ENCODE measurements at places on chromosomes 4 and X.

DNA sequence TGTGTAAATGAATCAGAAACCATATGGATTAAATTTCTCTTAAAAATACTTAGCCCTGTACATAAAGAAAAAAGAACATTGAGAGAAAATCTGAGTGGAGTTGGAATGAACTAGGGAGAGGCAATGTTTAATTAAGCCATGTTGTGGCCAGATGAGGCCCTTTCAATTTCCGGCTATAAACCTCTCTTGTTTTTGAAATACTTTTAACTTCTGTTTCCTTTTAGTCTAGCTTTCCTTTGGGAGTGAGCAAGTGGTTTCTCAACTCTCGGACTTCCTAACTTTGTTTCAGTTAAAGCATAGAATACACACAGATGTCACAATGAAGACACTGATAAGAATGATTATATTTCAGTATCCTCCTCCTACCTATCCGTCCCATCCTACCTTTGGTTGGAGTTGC, 197.2 kb downstream of the ARHGAP24 start:
- DNase-seq = no peak

DNA sequence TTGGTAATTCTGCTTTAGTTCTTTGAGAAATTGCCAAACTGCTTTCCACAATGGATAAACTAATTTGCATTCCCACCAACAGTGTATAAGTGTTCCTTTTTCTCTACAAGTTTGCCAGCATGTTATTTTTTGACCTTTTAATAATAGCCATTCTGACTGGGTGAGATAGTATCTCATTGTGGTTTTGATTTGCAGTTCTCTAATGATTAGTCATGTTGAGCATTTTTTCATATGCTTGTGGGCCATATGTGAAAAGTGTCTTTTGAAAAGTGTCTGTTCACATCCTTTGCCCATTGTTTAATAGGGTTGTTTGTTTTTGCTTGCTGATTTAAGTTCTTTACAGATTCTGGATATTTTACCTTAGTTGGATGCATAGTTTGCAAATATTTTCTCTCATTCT, 25.9 kb downstream of the ENPEP start:
- no peak for DNase-seq

- no peak for DNase-seq
Measured at GRCh38 chrX:57453901-57454300, 137.9 kb upstream of the ZXDB start.

- no peak for DNase-seq
Measured at GRCh38 chrX:121000589-121000988, 15.0 kb upstream of the CT47A1 start.

DNA sequence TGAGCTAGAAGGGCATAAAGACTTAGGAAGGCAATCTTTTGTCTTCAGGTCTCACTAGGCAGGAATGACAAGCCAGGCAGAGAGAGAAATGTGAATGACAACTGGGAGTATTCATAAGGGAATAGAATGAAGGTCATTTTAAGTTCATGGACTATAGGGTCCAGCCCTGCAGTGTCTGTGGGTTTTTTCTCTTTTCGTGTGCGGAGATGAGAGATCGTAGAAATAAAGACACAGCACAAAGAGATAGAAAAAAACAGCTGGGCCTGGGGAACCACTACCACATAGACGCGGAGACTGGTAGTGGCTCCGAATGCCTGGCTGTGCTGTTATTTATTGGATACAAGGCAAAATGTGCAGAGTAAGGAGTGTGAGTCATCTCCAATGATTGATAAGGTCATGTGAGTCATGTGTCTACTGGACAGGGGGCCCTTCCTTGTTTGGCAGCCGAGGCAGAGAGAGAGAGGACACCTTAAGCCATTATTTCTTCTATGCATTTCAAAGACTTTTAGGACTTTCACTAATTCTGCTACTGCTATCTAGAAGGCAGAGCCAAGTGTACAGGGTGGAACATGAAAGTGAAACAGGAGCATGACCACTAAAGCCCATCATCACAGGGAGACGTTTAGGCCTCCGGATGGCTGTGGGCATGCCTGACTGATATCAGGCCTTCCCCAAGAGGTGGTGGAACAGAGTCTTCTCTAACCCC, 921.8 kb upstream of the PCDH10 start:
- no peak for DNase-seq
